ENCODE measurements at places on chromosomes 13 and 19.

DNA sequence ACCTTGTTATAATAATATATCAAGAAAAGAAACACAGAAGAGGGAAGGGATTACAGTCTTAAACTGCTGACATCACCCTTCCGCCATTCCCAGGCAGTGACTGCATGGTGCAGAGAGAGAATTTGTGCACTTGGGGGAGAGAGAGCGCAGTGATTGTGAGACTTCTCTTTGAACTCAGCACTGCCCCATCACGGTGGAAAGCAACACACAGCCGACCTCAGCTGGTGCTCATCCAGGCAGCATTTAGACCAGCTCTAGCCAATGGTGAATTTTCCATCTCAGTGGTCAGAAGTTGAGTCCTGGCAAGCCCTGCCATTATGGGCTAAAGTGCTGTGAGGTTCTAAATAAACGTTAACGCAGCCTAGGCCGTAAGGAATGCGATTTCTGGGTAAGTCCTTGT lies 1681.5 kb downstream of the EFNB2 start:
- no peak for DNase-seq

GRCh38 chr13:58018020-58018419 lies 386.5 kb downstream of the PCDH17 start:
- DNase-seq, result no peak

- DNase-seq, result peak; percentile 86
Observed at GRCh38 chr19:8681345-8682029, 17.1 kb downstream of the ACTL9 start.

GRCh38 chr19:18434411-18435175 lies 3.3 kb downstream of the ISYNA1 start:
- DNase-seq, result no peak

GRCh38 chr13:107192289-107192688 lies 624.4 kb upstream of the ARGLU1 start:
- DNase-seq, result no peak

- no peak for DNase-seq
Observed at GRCh38 chr13:41970918-41971317, 10.0 kb upstream of the VWA8 start.

DNA sequence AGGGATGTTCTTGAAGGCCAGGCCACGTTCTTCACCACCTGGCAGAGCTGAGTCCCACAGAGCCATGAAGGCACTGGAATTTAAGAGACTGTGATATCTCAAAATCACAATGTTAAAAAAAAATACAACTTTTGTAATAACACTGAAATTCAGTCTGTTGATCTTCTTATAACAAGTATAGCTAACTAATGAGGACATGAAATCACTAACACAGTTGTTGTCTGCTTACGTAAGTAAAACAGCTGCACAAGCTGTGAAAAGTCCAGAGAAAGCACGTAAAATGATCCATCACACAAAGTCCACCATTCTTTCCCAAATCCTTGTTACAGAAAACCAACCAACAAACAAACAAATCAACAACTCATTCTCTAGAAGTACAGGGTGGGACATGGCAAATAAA lies 32.9 kb downstream of the FLT3 start:
- DNase-seq, result no peak
